Stimulated activated CD8-positive, alpha-beta memory T cell treated with anti-CD3 and anti-CD28 coated beads, Interleukin-7, amount 100 ng/mL, for 1 hour (primary cell): ENCODE measurements at places on chromosomes 3 and 15.

GRCh38 chr3:193637831-193638230 is 44.8 kb downstream of the OPA1 start:
- no peak for DNase-seq

- DNase-seq = no peak
Measured at GRCh38 chr15:26261413-26261812, 398.3 kb upstream of the ATP10A start.

DNA sequence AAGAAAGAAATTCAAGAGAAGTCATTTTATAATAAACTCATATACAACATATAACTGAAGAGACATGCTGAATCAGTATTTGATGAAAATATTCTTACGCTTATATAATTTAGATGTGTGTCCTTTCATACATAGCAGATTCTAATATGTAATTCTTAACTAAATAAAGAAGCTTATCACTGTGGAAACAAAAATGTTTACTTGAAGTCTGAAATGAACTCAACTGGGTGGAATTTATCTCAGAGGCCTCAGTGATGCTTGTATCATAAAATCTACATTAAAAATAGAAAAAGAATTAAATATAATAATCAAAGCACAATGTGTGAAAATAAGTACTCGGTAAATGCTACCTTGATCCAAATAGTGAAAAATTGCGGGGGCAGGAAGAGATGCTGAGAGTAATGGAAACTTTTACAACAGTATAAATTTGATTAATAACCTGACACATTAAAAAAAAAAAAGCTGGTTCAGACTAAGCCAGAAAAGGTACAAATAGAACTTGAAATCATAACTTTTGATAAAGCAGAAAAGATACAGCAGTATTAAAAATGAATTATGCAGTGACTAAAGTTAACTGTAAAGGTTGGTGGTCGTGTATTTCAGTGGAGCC is 12.0 kb upstream of the CBLB start:
- no peak for DNase-seq

DNA sequence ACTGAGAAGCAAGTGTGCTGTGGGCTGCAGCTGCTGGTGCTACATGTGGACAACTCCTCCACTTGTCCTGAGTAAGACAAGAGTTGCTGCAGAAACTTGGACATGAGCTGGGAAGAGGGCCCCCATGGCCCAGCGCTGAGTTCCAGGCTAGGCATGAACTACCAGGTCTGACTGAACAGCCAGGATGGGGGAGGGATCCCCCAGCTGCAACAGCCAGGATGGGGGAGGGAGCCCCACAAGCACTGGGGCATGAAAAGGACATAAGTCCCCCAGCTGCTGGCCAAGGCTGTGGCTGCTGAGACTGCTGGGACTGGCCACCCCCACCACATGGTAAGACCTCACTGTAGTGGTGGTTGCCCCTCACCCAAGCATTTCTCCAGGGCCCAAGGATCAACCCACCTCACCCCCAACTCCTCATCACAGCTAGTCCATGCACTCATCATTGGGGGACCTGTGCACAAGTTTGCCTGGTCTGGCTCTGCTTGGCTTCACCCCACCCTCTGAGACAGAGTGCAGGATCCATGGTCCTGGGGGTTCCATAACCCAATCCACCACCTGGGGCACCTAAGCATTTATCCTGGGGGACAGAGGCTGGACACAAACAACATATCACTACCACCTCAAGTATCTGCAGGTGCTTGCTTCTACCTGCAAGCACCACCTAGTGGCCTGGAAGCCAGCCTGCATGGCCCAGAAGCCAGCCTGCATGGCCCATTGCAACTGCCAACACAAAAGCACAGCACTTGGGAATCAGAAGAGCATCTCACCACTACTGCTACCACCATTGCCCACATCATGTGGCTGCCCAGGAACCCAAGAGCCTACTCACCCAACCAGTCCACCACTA is 84.5 kb upstream of the STT3B start:
- DNase-seq = no peak

- DNase-seq = no peak
Measured at GRCh38 chr3:171809611-171809860, 747 bp downstream of the PLD1 start.

- DNase-seq = no peak
Measured at GRCh38 chr3:51379301-51379700, 5.8 kb upstream of the MANF start.

- no peak for DNase-seq
Measured at GRCh38 chr15:39327005-39327730, 253.7 kb upstream of the THBS1 start.

GRCh38 chr3:56894881-56895431 is 93.2 kb upstream of the ARHGEF3 start:
- no peak for DNase-seq

DNA sequence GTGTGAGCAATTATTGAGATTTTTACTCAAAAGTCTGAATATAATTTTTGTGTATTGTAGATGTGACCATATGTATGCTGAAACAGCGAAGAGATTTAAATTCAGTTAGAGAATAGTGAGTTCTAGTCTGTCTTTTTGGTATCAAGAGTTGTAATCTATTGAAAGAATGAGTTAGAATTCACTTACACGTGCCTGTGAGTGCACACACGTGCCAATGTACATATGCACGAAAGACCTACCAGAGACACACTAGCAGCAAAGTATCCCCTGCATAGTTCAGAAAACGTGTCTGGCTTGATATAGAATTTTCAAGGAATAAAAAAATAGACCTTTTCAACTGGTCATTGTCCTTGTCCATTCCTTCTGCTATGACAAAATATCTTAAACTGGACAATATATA is 64.8 kb upstream of the BHLHE40 start:
- DNase-seq = no peak

GRCh38 chr3:170636400-170636973 is 50.6 kb upstream of the SLC7A14 start:
- DNase-seq = no peak

GRCh38 chr15:69559440-69560190 is 107.0 kb downstream of the RPLP1 start:
- no peak for DNase-seq

- DNase-seq = no peak
Measured at GRCh38 chr3:129291236-129291886, 12.7 kb downstream of the HMCES start.

DNA sequence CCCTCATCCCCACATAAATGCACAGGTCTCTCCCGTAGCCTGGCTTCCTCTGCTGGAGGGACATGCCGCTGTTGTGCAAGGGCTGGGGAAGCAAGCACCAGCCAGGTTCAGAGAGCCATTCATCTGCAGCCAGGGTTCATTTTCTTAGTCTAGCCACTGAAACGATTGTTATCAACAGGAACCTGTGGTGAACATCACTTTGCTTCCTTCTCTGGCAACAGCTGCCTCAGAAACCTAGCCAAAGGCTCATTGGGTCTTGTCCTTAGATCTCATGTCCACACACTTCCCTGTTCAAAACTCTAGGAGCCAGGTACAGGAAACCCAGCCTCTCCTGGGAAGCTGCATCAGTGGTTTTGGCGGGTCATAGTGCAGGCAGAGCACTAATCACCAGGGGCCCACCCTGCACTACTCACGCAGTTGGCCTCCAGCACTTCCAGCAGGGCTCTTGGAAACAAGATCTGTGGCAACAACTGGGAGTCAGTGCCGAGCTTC is 47.0 kb downstream of the OXNAD1 start:
- DNase-seq = no peak

DNA sequence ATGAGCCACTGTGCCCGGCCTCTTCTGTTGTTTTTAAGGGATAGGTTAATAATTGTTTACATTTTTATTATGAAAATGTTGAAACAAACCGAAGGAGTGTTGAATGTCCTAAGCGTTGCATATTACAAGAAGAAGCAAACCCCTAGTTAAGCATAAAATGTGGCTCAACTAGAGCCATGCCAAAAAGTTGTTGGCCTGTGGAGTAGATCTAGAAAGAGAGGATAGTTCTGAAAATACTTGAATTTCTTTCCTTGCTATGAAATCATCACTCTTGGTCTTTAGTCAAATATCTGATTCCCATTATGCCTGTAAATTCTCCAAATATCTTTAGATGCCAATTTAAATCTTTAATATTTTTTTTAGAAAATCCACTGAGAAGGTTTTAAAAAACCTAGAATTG is 12.8 kb downstream of the RBP2 start:
- DNase-seq = no peak

DNA sequence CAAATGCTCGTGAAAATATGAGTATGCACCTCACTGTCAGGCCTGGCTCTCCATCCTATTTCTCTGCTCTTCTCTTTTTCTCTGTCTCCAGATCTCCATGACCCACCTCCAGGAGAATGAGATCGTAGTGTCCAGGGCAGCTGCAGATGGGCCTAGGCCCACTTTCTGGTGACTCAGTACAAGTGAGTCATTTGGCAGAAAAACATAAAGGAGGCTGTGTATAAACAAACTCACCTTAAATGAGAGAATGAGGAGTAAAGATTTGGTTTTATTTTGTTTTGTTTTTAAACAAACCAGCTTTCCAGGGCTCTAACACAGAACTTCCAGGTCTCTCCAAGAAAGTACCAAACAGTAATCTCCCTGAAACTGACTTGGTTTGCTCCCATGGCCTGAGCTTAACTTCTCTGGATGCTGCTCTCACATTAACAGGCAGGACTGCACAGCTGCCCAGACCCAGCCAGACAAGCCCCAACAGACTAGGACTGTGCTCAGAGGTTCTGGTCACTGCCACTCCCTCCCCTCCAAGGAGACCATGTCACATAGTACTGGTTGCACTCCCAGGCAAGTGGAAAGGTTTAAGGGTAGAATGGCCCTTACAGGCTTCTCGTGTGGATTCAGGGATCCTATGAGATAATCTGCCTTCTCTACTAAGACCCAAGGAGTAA is 1.5 kb upstream of the HEG1 start:
- DNase-seq = no peak

DNA sequence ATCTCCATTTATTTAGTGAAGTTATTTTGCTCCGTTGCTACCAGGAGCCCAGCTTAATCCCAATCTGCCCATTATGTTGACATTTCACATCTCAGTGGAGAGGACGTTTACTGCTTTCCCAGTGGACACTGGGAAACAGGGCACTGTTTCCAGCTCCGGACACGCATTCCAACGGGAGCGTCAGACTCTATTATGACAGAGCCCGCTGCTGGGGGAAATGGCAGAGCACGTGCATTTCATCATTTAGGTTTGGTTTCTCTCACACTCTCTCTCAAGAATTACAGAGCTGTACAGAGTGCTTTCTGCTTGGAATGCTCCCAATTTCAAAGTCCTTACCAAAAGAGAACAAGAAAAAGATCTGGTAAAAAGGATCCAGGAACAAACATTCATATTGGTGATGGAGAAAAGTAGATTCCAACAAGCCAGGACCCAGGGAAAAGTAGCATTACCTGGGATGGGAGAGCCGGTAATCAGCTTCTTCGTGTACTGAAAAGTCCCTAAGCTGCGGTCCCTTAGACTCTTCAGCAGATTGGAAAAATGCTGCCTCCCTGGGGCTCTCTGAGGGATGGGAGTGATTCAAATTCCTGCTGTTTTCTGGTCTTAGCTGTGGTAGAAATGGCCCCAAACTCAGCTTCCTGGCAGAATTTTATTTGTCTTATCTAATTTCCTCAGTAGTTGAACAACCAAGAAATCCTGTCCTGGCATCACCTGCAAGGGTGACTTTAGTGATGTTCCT is 136.0 kb upstream of the THBS1 start:
- no peak for DNase-seq

DNA sequence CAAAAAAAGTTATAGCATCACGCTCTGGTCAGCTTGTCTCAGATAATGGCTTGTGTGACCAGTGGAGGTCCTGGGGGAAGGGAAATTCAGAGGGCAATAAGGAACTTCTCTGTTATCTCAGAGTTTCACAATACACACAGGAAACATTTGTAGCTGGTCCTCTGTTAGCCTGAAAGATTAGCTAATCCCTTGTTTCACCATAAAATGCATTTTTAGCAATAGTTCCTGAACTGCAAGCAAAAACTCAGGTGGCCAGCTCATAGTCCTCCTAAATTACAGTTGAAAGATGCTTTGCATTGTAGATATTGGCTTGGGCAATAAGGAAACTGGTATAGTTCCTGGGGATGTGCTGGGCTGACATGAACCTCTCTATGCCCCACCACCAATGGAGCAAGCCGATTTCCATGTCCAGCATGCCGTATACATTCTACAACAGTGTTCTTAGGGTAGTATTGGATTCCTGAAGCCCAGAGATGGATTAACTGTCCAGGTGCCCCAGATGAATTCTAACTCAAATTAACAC is 141.5 kb upstream of the TBL1XR1 start:
- DNase-seq = no peak

DNA sequence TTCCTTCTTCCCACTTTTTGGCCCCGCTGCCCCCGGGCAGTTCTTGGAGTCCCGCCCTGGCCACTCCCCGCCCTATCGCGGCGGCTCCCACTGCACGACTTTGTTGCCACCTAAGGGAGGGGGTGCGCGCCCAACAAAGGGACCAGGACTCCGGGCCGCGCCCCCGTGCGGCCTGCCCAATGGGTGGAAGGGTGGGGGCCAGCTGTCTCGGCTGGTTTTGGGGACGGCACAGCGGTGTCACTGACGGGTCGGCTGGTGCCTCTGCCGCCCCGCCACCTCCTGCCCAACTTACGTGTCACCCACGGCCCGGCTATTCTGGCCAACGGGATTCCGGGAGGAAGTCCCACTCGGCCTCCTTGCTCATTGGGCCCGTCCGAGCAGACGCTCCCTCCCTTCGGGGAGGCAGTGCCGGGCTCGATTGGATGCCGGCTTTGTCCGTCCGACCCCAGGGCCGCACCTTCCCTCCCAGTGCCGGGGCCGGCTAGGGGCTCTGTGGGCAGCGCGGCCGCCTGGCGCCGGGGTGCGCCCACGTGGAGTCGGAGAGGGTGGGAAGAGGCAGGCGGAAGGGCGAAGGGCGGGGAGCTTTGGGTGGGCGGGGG is at the start of gene GOLIM4:
GOLIM4 (minus strand) TSS at position 314 of the 599 bp plus-strand sequence. CDS start 639 bp downstream, outside the sequence.
- DNase-seq = no peak

DNA sequence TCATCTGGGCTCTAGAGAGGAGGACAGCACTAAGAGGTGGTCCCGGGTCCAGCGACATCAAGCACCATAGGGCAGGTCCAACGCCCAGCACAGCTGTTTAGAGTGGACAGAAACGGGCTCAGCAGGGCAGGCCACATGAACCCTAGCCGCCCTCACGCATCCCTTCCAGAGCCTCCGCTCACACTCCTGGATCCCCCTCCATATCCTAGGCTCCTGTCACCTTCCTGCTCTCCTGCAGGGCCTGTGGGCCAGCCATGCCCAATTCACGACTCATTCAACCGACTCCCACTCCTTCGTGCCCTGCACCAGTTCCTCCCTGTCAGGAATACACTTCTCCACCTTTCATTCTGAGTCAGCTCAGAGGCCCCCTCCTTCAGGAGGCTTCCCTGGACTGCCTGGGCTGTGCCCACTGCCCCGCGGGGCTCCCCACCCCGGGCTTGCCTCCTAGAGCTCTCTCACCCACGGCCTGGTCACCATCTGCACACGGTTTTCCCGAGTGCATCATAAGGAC is 90.2 kb downstream of the LINGO1 start:
- DNase-seq = no peak

- DNase-seq = no peak
Measured at GRCh38 chr3:82002491-82002890, 241.0 kb upstream of the GBE1 start.
